ENCODE measurements at places on chromosomes 16 and 17. TPM values are rescaled to one million over a fixed set of nuclear protein-coding genes. Genes with fewer than 3 reads are reported as not detected.

The KRT24 gene
- total RNA-seq, result not detected

The CHST5 gene
- total RNA-seq, result not detected

The E2F4 gene
- total RNA-seq, result 120 TPM

The GNGT2 gene
- 15.0 TPM for total RNA-seq

DNA sequence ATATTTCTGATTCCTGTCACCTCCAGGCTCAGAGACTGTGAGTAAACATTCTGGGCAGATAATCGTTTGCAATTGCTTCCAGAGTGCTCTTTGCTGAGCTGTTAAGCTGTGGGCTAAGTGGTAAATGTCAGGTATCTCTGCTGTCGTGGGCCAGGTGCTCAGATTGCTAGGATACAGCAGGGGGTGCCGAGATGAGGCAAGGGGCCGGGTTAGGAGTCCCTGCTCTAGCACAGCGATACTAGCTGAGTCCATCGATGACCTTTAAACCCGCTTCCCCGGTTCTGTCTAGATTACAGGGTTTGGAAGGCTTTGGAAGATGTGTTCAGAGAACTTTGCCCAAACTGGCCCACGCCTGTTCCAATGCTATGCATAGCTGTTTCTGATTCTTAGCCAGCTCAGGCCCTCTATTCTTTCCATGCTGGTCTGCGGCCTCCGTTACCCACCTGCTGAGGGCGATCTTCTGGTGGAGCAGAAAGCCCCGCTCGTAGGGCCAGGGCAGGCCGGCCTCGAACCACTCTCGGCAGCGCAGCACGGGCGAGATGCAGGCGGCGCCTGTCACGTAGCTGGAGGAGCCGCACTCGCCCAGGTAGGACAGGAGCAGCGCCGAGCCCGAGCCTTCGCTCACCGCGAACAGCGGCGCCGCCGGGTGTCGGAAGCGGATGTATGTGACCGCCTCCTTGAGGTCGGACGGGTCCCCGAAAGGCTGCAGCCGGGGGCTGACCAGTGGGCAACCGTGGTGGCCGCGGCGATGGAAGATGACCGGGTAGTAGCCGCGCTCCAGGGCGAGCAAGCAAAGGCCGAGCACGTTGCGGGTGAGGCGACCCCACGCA, 979 bp downstream of the ABHD15 start:
- peaks cover 27% of the 10 kb centered on the region for H3K36me3 ChIP-seq
- H3K27ac ChIP-seq, result peak overlapping the region; percentile 92
- peaks cover 42% of the 10 kb centered on the region for H3K4me1 ChIP-seq
- H3K27me3 ChIP-seq, result no peaks in the 10 kb centered on the region
- peak; percentile 69 for DNase-seq

- H3K4me3 ChIP-seq, result peak overlapping the region; percentile 86
- peak overlapping the region; percentile 98 for H3K27ac ChIP-seq
- peak; percentile 24 for DNase-seq
- peaks cover 3% of the 10 kb centered on the region for H3K36me3 ChIP-seq
- H3K4me1 ChIP-seq, result peaks cover 33% of the 10 kb centered on the region
- H3K27me3 ChIP-seq, result no peaks in the 10 kb centered on the region
Observed at GRCh38 chr16:28863929-28864793, 518 bp downstream of the SH2B1 start.

DNA sequence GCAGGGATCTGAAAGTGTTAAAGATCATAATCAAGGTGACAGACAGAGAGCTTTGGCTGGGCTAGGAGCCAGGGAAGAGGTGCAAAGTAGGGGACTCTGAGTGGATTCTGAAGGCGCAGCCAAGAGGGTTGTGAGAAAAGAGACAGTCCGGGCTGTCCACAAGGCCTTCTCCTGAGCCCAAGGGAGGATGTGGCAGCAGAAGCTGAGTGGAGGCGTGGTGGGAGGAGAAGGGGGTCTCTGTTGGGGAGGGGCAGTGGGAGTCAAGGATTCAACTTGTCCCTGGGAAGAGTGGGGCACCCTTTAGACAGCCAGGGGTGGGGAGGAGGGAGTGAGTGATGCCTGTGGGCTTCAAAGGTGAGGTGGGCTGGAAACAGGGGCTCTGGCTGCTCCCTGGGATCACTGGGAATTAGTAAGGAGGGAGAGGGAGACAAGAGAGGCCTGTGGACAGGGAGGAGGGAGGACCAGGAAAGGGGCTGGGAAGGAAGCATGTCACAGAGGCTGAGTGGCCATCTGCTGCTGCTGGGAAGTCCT, 10.6 kb downstream of the CES1 start:
- H3K36me3 ChIP-seq, result no peaks in the 10 kb centered on the region
- DNase-seq, result no peak
- no peak overlapping the region for H3K4me3 ChIP-seq
- H3K27me3 ChIP-seq, result peaks cover 4% of the 10 kb centered on the region

GRCh38 chr17:45687594-45687993, 96.5 kb upstream of the CRHR1 start:
- no peak overlapping the region for H3K27ac ChIP-seq
- DNase-seq, result no peak
- H3K4me3 ChIP-seq, result no peak overlapping the region
- H3K36me3 ChIP-seq, result no peaks in the 10 kb centered on the region

- no peak overlapping the region for H3K4me3 ChIP-seq
- peaks cover 8% of the 10 kb centered on the region for H3K4me1 ChIP-seq
- no peaks in the 10 kb centered on the region for H3K36me3 ChIP-seq
Observed at GRCh38 chr17:4533523-4534504, 21.4 kb downstream of the MYBBP1A start.

DNA sequence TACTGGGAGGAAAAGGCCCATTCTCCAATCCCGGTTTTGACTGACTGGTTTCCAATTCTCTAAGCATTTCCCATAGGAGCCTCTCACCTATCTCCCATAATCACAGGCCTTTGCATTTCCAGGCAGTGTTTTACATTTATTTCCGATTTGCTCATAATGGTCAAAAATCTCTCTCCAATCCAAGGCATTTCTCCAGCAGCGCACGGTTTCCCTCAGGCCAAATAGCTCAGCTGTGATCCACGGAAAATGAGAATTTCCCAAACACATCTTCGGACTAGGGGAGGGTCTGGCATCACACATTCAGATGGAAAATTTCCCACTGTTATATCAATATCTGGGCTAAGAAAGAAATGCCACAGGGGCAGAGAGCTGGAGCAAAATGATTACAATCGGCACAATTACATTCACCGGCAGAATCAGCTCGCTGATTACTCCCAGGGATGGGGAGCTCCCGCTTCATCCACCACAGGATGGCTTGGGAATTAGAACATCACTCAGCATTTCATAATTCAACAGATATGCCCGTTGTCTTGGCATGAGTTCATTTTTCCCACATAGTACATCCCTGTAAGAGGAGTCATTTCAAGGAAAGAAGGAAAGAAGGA, 6.7 kb downstream of the PIPOX start:
- DNase-seq, result no peak
- H3K4me3 ChIP-seq, result no peak overlapping the region
- no peaks in the 10 kb centered on the region for H3K4me1 ChIP-seq
- no peaks in the 10 kb centered on the region for H3K36me3 ChIP-seq
- H3K27ac ChIP-seq, result no peak overlapping the region

GRCh38 chr17:81159611-81160265, 5.6 kb upstream of the PVALEF start:
- peaks cover 6% of the 10 kb centered on the region for H3K27me3 ChIP-seq
- no peaks in the 10 kb centered on the region for H3K4me1 ChIP-seq
- H3K36me3 ChIP-seq, result no peaks in the 10 kb centered on the region
- DNase-seq, result no peak

- no peak overlapping the region for H3K27ac ChIP-seq
- peak; percentile 29 for DNase-seq
- H3K4me3 ChIP-seq, result no peak overlapping the region
- H3K36me3 ChIP-seq, result no peaks in the 10 kb centered on the region
- H3K4me1 ChIP-seq, result peaks cover 5% of the 10 kb centered on the region
Observed at GRCh38 chr16:66357523-66357928, 9.0 kb upstream of the CDH5 start.

DNA sequence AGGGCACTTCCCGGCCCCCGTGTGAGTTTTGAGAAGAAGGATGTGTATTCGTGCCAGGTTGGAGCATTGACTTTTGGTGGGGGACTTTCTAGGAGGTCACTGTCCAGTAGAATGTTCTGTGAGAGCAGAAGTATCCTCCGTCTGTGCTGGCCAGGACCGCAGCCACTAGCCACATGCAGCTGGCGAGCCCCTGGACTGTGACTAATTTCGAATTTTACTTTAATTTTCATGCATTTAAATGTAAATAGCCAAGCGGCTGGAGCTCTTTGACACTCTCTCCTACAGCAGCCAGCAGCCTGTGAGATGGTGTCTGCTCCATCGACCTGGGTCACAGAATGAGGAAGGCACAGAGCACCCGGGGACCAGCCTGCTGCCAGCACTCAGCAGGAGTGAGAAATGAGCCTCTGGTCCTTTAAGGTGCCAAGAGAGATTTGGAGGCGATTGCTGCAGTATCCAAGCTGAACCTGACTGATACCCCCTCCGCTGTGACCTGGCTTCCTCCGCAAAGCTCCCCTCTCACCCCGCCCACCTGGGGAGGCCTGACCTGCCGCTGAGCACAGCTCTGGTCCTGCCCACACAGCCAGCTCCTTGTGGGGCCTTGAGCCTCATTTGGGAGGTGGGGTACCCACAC, 7.8 kb downstream of the ATP2A3 start:
- peaks cover 39% of the 10 kb centered on the region for H3K4me1 ChIP-seq
- peak overlapping the region; percentile 25 for H3K27ac ChIP-seq
- peaks cover 28% of the 10 kb centered on the region for H3K36me3 ChIP-seq
- H3K4me3 ChIP-seq, result no peak overlapping the region
- no peak for DNase-seq
- H3K27me3 ChIP-seq, result no peaks in the 10 kb centered on the region

GRCh38 chr16:29719063-29719462, 26.7 kb downstream of the C16orf54 start:
- no peaks in the 10 kb centered on the region for H3K36me3 ChIP-seq
- DNase-seq, result no peak
- H3K27ac ChIP-seq, result no peak overlapping the region

DNA sequence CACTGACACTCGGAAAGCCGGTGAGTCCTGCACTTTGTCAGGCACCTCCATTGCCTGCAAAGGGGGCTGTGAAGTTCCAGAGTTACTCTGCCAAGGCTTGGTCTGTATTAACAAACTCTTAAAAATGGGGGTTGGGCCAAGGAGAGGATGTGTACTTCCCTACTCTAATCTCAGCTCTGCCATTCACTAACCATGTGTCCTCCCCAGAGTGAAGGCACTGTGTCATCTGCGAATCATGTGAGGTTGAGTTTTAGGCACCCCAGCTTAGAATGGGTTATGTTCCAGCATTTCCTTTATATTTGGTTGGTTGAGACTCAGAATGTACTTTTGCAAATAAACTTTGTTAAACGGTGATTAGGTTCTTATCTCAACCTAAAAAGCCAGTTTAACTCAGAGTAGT, 24.9 kb downstream of the ERCC4 start:
- H3K4me3 ChIP-seq, result no peak overlapping the region
- H3K36me3 ChIP-seq, result peaks cover 15% of the 10 kb centered on the region
- no peak for DNase-seq
- H3K27ac ChIP-seq, result no peak overlapping the region

DNA sequence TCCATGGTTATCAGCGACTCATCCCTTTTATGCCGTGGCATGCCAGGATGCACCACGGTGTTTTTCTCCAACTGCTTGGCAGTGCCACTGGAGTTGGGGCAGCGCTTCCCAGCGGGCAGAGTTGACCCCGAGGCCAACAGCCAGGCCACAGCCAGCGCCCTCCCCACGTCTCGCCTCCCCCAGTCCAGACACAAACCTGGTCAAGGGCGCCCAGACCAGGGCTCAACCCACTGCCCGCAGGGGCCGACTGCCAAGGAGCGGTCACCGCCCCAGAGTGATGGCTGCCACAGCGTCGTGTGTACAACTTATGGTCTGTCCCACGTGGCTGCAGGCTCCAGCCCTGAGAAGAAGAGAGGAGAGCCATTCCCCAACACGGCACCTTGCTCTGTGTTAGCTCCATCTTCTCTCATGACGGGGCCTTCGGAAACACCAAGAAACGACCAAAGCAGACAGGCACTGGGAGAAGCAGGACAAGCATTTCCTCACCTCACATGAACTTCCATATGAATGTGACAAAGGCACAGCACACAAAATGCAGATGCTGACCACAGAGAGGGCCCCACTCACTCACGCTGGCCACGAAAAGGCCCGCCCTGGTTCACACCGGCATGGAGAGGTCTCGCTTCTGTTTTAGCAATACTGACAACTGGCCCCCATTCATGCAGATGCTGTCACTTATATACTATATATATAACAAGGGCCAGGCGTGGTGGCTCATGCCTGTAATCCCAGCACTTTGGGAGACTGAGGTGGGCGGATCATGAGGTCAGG, 27.0 kb downstream of the AXIN1 start:
- DNase-seq, result no peak
- peaks cover 4% of the 10 kb centered on the region for H3K36me3 ChIP-seq
- H3K27ac ChIP-seq, result peak overlapping the region; percentile 79
- peaks cover 43% of the 10 kb centered on the region for H3K4me1 ChIP-seq
- peak overlapping the region; percentile 51 for H3K4me3 ChIP-seq
- H3K27me3 ChIP-seq, result no peaks in the 10 kb centered on the region

DNA sequence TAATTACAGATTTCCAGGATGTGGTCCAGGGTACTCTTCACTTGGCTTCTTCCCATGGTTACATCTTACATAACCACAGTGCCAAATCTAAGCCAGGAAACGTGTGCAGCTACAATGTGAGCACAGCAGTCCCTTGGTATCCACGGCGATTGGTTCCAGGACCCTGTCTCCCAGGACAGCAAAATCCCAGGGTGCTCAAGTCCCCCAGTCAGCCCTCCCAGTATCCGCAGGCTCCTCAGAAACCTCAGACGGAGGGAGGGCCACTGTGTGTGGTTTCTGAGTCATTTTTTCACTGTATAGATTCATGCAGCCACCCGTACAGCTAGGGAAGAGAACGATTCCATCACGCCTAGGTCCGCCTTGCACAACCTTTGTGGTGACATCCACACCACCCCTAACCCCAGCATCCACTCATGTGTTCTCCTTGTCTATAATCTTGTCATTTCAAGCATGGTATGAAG, 11.1 kb upstream of the ATP2C2 start:
- no peaks in the 10 kb centered on the region for H3K36me3 ChIP-seq
- no peak overlapping the region for H3K4me3 ChIP-seq
- no peak overlapping the region for H3K27ac ChIP-seq
- DNase-seq, result no peak

Data from activated CD4-positive, alpha-beta T cell treated with anti-CD3 and anti-CD28 coated beads, Interleukin-2, amount 10 ng/mL, durations not matched to agents 7 days and 5 days (primary cell).